ENCODE measurements at places on chromosomes 4 and X. TPM values are rescaled to one million over a fixed set of nuclear protein-coding genes. Genes with fewer than 3 reads are reported as not detected.

Gene HSD17B11
- 8.5 TPM for polyA plus RNA-seq

Gene L1CAM
- 31.1 TPM for polyA plus RNA-seq

Gene GSTCD
- 13.8 TPM for polyA plus RNA-seq

Gene PAGE2B
- not detected for polyA plus RNA-seq

Gene MAP7D2
- polyA plus RNA-seq = 0.35 TPM

Gene PLXNA3
- polyA plus RNA-seq = 7.6 TPM

DNA sequence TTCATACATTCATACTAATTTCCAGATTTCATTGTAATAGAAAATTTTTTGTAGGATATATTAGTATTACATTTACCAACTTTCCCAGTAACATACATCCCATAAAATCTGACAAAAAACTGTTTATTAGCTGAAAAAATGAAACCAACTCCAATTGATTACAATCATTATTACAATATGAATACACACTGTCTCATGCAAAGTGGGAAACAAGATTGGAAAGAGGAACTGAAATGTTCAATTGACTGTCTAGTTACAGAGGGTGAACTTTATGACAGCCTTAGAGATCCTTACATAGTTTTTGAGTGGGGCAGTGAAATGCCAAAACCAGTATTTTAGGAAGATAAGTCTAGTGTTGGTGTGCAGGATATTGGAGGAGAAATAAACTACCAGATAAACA, 2.3 kb upstream of the AMBN start:
- DNase-seq = no peak

DNA sequence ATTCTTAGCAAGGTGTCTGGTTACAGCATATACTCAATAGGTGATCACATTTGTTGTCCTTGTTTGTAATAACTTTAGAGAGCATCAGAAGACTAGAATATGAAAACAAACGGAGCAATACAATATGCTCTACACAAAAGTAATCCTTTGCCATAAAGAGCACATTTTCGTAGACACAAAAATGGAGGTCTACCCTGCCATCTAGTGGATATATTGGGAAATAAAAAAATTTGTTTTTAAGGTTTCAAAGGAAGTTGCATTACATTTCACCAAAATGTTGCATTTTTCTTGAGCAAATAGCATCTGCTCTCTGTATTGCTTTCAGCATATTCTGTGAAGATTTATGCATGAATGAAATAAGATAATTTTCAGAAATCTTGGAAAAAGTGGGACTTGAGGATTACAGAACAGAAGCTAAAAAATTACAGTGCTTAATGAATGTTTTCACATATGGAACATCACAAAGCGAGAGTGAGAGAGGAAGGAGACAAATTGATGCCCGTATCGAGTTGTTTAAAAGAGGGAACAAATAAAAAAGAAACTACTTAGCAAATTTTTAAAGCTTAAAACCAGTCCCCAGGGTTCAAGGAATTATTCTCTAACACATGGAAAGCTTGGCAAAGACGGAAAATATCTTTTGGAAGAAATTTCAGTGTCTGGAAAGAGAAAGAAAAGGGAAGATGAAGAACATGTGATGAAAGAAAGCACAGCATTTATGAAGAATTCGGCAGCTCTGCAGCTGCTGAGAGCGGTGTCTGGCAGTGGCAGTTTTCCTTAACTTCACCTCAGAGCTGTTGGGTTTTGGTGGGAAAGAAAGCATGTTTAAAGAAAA, 390.1 kb downstream of the ANKRD50 start:
- no peak for DNase-seq

DNA sequence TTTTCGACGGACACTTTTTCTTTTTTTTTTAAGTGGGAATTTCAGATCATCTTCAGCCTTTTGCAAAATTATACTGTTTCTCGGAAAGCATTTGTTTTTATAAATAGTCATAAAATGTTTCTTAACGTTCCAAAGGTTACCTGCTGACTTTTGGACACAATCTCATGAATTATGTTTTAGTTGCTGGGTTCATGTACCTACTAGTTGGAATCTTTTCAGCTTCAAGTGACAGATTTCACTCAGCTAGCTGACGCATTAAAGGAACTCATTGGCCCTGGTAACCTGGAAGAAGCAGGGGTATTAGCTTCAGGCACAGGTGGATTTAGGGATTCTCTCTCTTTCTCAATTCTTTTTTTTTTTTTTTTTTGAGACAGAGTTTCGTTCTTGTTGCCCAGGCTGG, 66.5 kb downstream of the TMEM131L start:
- no peak for DNase-seq

DNA sequence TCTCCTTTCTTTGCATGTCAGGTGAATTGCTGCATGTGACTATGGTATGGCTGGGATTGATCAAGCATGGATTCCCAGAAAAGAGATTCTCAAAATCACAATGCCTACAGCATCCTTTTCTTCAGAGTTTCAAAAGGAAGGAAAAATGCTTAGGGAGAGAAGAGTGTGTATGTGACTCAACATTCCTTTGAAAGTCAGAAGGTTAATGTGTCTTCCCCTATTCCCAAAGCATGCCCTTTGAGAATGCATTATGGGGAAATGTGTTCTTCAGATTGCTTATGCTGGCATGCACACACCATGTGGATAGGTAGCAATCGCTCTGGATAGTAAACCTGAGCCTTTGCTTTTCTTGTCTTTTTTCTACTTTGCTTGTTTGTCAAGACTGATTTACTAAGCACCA, 78.5 kb downstream of the ELOVL6 start:
- no peak for DNase-seq

- no peak for DNase-seq
Measured at GRCh38 chr4:11791797-11792196, 363.1 kb upstream of the HS3ST1 start.

- no peak for DNase-seq
Measured at GRCh38 chrX:132858018-132858417, 100.4 kb downstream of the HS6ST2 start.

DNA sequence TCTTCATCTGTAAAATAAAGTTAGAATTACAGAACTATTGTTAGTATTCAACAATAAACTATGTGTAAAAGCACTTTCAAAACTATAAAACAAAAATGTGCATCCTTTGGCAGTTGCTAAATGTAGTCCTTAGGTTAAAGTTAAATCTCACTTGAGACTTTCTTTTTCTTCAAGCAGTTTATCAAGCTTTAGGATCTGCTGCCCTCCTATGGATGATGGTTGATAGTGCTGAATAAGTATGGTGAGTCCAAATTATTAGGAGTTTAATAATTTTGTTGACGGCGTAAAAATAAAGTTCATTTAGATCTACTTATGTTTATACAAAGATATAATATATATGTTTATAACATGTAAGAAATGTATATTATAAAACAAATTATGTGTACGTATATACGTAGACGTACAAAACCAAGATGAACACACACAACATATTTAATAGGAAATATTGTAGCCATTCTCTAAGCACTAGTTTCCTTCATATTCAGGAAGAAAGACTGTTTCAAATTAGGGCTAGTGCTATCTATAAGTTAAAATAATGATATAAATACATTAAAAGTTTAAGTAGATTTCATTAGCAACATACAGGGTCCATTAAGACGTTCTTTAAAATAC, 22.3 kb downstream of the UGT2A2 start:
- DNase-seq = peak; percentile 0

- no peak for DNase-seq
Measured at GRCh38 chr4:112378858-112379257, 81.7 kb downstream of the ALPK1 start.

DNA sequence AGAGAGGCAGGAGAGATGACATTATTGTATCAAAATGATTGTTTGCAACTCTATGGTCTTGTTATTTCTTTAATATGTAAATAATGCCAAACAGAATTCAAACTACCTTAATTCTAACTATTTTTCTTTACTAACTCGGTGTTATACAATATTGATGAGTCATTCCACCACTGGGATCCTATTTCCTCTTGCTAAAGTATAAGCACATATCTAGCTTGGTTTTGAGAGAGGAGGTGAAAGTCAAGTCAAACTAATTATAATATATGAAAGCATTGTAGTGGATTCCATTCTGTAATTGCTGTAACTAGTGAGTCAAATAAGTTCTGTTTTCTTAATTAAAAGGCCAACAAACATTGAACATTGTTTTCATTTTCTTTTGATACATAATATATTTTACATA, 837.6 kb downstream of the PDHA2 start:
- DNase-seq = no peak

- no peak for DNase-seq
Measured at GRCh38 chrX:329291-329910, 10.8 kb upstream of the GTPBP6 start.

- no peak for DNase-seq
Measured at GRCh38 chrX:153948002-153948466, 3.6 kb upstream of the RENBP start.

DNA sequence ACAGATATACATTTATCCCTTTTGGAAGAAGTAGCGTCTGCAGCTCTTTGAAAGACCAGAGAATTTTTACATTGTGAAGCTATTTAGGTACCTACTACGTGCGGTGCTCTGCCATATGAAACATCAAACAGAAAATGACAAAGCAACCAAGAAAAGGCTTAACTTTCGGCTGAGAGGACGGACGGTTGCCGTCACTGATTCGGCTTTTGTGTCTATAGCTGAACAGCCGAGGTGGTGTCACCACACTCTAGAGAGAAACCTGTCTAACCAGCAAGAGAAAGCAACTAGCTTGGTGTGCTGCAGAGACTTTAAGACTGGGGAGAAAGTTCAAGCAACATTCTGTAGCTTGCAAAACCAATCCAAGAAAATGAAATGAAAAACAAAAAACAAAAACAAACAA, 145.5 kb downstream of the SHOX start:
- DNase-seq = no peak

All from keratinocyte (primary cell).